Activated naive CD4-positive, alpha-beta T cell (primary cell): ENCODE measurements at places on chromosomes 1 and 21.

DNA sequence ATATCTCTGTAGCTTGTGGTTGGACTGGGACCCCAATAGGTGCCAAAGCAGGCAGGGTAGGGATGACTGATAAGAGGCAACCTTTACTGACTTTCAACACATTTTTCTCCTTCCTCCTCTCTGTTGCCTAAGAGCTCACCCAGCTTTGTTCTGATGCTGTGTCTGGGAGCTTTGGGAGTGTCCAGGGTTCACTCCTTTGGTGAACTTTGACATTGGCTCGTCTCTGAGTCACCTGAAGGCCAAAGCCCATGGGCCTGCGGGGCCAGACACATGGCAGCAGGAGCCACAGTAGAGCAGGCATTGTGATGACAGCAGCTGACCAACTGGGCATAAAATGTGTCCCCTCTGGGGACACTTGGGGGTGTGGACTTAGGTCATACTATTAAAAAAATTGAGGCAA is 99.5 kb upstream of the ZNF644 start:
- DNase-seq, result no peak

DNA sequence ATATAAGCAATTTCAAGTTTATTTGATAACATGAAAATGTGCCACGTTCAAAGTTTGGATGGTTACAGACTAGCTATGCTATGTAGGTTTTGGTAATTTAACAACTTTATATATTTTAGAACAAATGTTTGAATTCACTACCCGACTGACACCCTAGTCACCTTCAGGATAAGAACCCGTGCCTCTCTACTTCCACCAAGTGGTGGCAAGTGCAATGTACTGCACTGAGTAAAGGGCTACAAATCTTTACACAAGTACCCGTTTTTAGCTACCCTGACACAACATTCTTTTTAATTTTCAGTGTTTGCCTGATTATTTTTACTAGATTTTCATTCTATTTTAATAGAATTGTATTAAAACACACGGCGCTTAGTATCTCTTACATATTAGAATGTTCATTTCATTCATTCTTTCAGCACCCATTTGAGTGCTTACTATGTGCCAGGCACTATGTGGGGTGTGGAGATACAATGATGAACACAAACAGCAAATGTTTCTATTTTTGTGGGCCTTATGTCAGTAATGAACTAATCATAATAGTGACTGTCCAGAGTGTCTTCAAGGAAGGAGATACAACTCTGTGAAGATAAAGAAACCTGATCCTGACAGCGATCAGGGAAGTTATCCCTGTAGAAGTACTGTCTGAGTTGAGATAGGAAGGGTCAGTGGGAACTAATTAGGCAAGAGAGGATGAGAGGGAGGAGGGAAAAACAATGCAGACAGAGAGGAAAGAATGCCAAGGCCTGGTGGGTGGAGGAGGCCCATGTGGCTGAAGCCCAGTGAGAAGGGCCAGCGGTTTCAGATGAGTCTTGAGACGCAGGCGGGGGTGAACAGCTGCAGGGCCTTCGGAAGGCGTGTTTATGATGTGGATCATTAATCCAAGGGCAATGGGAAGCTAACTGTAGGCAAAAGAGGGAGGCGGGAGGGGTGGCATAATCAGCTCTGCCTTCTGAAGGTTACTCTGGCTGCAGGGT is 3.8 kb downstream of the LCA5L start:
- DNase-seq, result no peak

GRCh38 chr21:16879479-16879878 is 633.4 kb upstream of the CXADR start:
- DNase-seq, result no peak

- DNase-seq, result no peak
Measured at GRCh38 chr1:222167896-222168295, 380.0 kb downstream of the HHIPL2 start.

- no peak for DNase-seq
Measured at GRCh38 chr1:185400052-185400451, 83.0 kb upstream of the IVNS1ABP start.

- DNase-seq, result no peak
Measured at GRCh38 chr1:206098242-206098919, 18.8 kb downstream of the AVPR1B start.

DNA sequence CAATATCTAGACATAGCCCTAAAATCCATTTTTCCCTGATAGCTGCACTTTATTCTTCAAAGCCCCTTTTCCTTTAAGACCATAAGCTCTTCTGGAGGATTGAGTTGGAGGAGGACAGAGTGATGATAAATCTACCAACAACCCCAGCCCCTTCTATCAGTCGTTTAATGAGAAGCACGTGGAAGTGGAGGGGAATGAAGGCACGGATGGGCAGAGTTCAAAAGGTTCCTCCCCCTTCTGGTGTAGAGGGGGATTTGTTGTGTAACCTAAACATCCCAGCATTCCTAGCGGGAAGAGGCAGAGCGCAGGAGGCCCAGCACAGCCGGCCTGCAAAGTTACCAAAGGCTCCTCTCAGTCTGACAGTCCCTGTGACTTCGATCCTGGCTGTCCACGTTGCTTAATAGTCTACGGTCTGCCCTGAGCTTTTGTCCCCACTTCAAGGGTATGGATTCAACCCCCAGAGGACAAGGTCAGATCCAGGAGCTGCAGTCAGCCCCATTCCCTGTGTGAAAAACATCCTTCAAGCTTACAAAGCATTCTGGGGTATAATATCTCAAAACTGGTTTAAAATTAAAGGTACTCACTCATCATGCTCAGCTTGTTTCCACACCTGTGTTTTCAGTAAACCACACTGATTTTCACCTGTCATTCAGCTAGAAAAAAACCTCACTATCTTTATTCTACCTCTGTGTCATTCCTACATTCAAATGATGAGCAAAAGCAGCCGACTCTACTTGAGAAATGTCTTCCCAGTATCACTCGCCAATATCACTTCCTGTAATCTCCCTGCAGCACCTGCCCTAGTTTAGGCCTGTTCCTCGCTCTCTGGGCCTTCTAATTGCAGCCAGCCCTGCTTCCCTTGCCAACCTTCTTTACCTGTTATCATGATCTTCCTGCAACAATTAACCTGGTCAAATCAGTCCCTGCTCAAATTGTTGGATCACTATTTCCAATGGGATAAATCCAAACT is 117.9 kb downstream of the PLPP3 start:
- DNase-seq, result no peak

GRCh38 chr1:175808999-175809398 is 65.6 kb upstream of the TNR start:
- DNase-seq, result no peak

- DNase-seq, result no peak
Measured at GRCh38 chr1:189463166-189463565, 1014.5 kb downstream of the BRINP3 start.

- no peak for DNase-seq
Measured at GRCh38 chr1:110756506-110756905, 81.8 kb upstream of the KCNA3 start.

DNA sequence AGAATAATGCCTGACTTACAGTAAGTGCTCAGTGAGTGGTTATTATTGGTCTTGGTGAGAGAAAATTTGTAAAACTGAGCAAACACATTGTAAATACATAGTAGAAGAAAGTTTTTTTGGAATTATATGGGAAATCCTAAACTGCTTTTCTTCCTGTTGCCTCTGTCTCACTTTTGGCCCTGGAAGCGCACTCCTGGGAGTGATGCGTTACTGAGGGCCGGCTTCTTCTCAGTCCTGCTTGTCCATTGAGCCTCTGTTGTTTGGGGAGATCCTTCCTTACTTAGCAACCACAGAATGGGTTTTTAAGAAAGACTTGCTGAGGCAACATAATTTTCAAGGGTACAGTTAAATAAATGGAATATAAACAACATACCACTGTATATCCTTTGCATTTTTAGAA is 166.0 kb downstream of the EDEM3 start:
- DNase-seq, result no peak

DNA sequence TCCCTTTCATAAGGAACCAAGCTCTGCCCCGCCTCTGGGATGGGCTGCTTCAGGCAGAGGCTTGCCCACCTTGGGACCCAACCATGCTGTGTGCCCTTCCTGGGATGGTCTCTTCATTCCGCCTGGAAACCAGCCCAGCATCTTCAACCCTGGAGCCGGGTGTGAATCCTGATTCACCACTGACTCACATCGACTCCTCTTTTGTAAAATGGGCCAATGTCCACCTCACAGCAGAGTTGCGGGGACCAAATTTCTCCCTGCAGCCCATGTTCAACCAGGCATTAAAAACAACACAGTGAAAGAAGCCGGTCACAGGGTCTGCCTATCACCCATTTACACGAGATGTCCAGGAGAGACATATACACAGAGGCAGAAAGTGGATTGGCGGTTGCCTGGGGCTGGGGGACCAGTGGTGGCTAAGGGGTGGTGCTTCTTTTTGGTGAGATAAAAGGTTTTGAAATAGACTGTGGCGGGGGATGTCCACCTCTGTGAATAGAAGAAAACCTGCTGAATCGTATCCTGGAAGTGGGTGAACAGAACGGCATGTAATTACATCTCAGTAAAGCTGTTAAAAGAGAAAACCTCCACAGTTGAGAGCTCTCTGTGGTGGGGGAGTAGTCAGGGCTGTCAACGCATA is 6.9 kb upstream of the GPR153 start:
- DNase-seq, result no peak

- DNase-seq, result no peak
Measured at GRCh38 chr1:152870831-152871730, 7.0 kb upstream of the SMCP start.

DNA sequence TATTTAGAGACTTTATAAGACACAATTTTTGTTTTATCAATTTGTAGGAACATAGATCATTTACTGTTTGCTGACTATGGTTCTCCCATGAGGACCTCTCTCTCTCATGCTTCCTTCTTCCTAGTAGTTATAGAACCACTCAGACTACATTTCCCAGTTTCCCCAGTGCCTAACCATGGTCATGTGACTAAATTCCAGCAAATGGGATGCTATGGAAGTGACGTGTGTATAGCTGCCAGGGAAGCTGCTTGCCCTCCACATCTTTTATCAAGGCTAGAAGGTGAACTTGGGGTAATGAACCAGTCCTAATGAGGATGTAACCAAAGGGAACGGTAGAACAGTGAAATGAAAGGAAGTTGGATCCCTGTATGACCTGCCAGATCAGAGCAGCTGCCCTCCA is 184.0 kb downstream of the MIS18A start:
- no peak for DNase-seq
